ENCODE measurements at places on chromosomes 5 and 9. TPM values are rescaled to one million over a fixed set of nuclear protein-coding genes. Genes with fewer than 3 reads are reported as not detected.

PCDHGB7 gene
- 0.65 TPM for polyA plus RNA-seq

FOXD4L3 gene
- polyA plus RNA-seq: 0.05 TPM

PCDHA1 gene
- 0.01 TPM for polyA plus RNA-seq

MGAT4B gene
- polyA plus RNA-seq: 157 TPM

SAXO1 gene
- not detected for polyA plus RNA-seq

CCL21 gene
- polyA plus RNA-seq: not detected

NDUFS4 gene
- polyA plus RNA-seq: 81.2 TPM

HEMGN gene
- polyA plus RNA-seq: not detected

IL33 gene
- 2.0 TPM for polyA plus RNA-seq

NIPAL4 gene
- polyA plus RNA-seq: 6.1 TPM

NFIL3 gene
- polyA plus RNA-seq: 5.9 TPM

RPL35 gene
- polyA plus RNA-seq: 2,723 TPM
